ENCODE measurements at places on chromosomes 2 and 18. TPM values are rescaled to one million over a fixed set of nuclear protein-coding genes. Genes with fewer than 3 reads are reported as not detected.

The ATP5F1A gene
- polyA plus RNA-seq, result 436 TPM

The CHRND gene
- polyA plus RNA-seq, result not detected

The AFG3L2 gene
- 47.5 TPM for polyA plus RNA-seq

The IL36B gene
- polyA plus RNA-seq, result 0.14 TPM

The ACOXL gene
- 0.16 TPM for polyA plus RNA-seq

The CD8B2 gene
- polyA plus RNA-seq, result not detected

The DTNA gene
- 0.26 TPM for polyA plus RNA-seq

The PTPRN gene
- not detected for polyA plus RNA-seq

The TMEFF2 gene
- polyA plus RNA-seq, result not detected

The C2orf80 gene
- not detected for polyA plus RNA-seq

The CFAP221 gene
- not detected for polyA plus RNA-seq

The ST6GAL2 gene
- polyA plus RNA-seq, result 0.08 TPM

The KCNG2 gene
- polyA plus RNA-seq, result not detected

The MFSD2B gene
- polyA plus RNA-seq, result 0.12 TPM

The ERICH2 gene
- 1.3 TPM for polyA plus RNA-seq

The ALPP gene
- polyA plus RNA-seq, result not detected

The IAH1 gene
- polyA plus RNA-seq, result 65.0 TPM

The PPP1R1C gene
- polyA plus RNA-seq, result 3.0 TPM

The GALNT14 gene
- 27.4 TPM for polyA plus RNA-seq

The SLC16A14 gene
- polyA plus RNA-seq, result 0.67 TPM

The NYAP2 gene
- polyA plus RNA-seq, result not detected

The CD8B gene
- not detected for polyA plus RNA-seq

The C2orf81 gene
- polyA plus RNA-seq, result 0.58 TPM

The ITGA6 gene
- polyA plus RNA-seq, result 441 TPM

The DNAH6 gene
- 0.08 TPM for polyA plus RNA-seq

The CDCA7 gene
- polyA plus RNA-seq, result 30.1 TPM

The STAT1 gene
- polyA plus RNA-seq, result 141 TPM

The DOK1 gene
- 0.97 TPM for polyA plus RNA-seq

The SERPINE2 gene
- 1,210 TPM for polyA plus RNA-seq

The ALLC gene
- not detected for polyA plus RNA-seq

The UGT1A10 gene
- polyA plus RNA-seq, result 2.4 TPM

The GAL3ST2 gene
- polyA plus RNA-seq, result not detected

The BOLL gene
- polyA plus RNA-seq, result not detected

The ATP6V1C2 gene
- 0.49 TPM for polyA plus RNA-seq

The RBBP8 gene
- 137 TPM for polyA plus RNA-seq

The PDCD1 gene
- not detected for polyA plus RNA-seq

All from keratinocyte (primary cell).